Activated T-cell treated with anti-CD3 and anti-CD28 coated beads for 1 hour (primary cell): ENCODE measurements at places on chromosomes 3 and 15.

GRCh38 chr15:74497584-74497983, 36.6 kb upstream of the UBL7 start:
- DNase-seq = no peak

- no peak for DNase-seq
Observed at GRCh38 chr15:87121336-87121735, 1041.7 kb downstream of the AGBL1 start.

GRCh38 chr3:105255350-105255749, 111.4 kb upstream of the ALCAM start:
- no peak for DNase-seq

GRCh38 chr15:37995461-37996347, 61.3 kb downstream of the TMCO5A start:
- no peak for DNase-seq

- no peak for DNase-seq
Observed at GRCh38 chr3:1406250-1406649, 313.4 kb downstream of the CNTN6 start.

- DNase-seq = no peak
Observed at GRCh38 chr3:80734920-80735319, 967.1 kb upstream of the ROBO1 start.
